GM23248 (cell line): ENCODE measurements at places on chromosomes 2 and 18.
A peak's percentile ranks its signal among the peaks of the same experiment; 100 is the strongest.

GRCh38 chr2:9744256-9745004, 98.8 kb upstream of the TAF1B start:
- no peak for DNase-seq

GRCh38 chr2:78540255-78540654, 485.2 kb upstream of the REG3G start:
- no peak for DNase-seq

GRCh38 chr18:12079491-12080237, 14.0 kb upstream of the ANKRD62 start:
- peak; percentile 33 for DNase-seq

GRCh38 chr2:27831279-27832050, 58.7 kb downstream of the RBKS start:
- peak; percentile 25 for DNase-seq

GRCh38 chr18:49486953-49487710, at the start of gene C18orf32:
TSS of gene C18orf32 (minus strand) at chr18:49487234. CDS start at chr18:49483748, 3,486 bp downstream.
- DNase-seq, result peak; percentile 97

DNA sequence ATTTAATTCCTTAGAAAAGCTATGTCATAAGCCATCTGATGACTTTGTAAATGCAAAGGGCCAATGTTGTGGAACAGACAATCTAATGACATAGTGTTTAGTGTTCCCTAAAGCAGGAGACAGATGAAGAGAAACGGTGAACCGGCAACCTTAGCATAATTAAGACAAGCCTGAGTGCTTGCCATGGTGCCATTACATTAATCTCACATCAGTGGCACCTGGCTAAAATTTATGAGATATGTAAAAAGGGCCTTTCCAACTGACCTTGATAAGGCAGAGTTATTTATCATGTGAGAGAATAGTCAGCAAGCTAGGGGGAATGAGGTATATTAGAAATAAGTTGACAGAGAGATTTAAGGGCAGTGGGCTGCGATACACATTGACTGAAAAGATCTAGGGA, 261.8 kb downstream of the ERBB4 start:
- DNase-seq, result no peak

- no peak for DNase-seq
These were observed 3.4 kb upstream of the OR6B3 start for GRCh38 chr2:240056678-240057077.

DNA sequence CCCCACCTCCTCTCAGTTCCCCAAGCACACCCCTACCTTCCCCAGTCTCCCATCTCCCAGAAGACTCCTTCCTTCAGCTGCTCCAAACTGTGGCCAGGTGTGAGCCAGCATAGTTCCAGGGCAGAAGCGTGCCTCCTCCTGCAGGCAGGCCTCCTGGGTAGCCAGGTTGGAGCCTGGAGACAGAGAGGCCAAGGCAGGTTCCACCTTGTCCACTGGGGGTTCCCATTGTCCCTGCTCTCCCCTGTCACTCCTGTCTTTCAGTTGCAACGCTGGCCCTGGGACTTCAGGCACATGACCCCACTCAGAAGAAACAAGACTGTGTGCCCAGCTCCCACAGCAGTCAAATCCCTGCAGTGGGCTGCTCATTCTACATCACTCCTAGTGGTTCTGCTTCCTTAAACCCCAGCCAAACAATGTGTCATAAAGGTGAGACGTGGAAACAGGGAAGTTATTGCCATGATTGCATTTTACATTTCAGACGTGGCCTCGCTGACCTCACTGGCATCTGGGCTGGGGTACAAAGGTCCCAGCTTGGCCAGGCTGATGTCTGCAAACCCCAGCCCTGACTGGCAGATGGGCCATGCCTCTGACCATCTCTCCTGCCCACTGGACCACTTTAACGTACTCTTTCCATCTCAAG, 96.5 kb upstream of the BOD1L2 start:
- DNase-seq, result no peak

DNA sequence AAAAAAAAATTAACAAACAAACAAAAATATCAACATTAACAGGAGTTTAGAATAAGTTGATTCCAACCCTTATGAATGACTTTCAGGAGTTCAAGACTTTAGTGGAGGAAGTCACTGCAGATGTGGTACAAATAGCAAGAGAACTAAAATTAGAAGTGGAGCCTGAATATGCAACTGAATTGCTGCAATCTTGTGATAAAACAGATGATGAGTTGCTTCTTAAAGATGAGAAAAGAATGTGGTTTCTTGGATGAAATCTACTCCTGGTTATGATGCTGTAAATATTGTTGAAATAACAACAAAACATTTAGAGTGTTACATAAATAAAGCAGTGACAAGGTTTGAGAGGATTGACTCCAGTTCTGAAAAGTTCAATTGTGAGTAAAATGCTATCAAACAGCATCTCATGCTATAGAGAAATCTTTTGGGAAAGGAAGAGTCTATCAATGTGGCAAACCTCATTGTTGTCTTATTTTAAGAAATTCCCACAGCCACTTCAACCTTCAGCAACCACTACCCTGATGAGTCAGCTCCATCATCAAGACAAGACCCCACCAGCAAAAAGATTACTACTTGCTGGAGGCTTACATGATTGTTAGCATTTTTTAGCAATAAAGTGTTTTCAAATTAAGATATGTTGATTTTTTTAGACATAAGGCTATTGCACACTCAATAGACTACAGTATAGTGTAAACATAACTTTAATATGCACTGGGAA, 42.7 kb upstream of the TAF4B start:
- no peak for DNase-seq
